Right kidney (tissue), 9 donors: ENCODE measurements at places on chromosomes 1 and 21.

- DNase-seq: no peak
Measured at GRCh38 chr1:243850202-243850451, at the start of gene AKT3. Gene AKT3 (minus strand): TSS chr1:243850243. CDS start chr1:243843170, 7,073 bp downstream.

- DNase-seq: no peak
Measured at GRCh38 chr1:167330601-167331293, 110.1 kb downstream of the POU2F1 start.

DNA sequence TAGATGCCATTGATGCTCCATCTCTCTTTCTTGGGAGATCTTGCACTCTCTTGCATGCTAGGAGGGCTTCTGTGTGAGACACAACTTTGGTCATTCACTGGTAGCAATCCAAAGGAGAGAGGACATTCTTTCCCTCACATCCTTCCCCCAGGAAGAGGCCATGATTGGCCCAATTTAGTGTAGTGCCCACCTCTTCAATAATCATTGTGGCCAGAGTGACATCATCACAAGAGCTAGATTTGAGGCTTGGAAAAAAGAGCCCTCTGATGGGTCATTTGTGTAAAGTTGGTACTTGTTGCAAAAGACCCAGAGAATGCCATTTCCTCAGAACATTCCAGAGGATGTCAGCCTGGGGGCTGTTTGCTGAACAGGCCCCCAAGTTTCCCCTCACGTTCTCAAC is 30.2 kb downstream of the S100A6 start:
- DNase-seq: no peak

- no peak for DNase-seq
Measured at GRCh38 chr1:147647796-147648633, 22.3 kb downstream of the ACP6 start.

- no peak for DNase-seq
Measured at GRCh38 chr1:156898971-156899664, 5.6 kb downstream of the PEAR1 start.

- no peak for DNase-seq
Measured at GRCh38 chr1:8152731-8153702, 126.9 kb upstream of the ERRFI1 start.

GRCh38 chr1:202204065-202204464 is 10.5 kb downstream of the LGR6 start:
- no peak for DNase-seq

DNA sequence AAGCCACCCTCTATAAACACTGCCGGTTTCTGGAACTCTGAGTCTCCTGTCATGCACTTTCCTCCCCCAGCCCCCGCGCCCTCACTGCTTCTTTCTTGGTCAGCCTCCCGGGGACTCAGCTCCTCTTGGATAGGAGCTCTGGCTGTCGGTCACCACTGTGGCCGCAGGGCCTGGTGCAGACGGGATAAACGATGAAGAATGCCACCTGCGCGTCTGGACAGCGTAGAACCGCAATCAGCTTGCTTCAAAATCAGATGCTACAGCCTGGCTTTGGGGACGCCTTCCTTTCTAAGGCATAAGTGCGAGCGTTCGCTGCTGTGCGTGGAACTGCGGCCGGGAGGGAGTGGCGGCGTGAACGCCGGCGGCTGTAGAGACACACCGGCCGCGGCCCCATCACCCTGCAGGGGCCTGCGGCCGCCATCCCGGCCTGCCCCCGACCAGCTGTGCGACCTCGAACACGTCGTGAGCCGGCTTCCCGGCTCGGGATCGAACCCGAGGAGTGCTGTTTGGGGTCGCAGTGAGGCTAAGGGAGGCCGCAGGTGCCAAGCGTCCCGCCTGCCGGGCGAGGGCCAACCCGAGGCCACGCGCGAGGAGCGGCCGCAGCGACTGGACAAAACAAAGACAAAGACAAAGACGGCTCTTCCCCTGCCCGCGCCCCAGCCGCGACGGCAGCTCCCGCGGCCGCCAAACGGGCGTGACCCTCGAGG is 688 bp downstream of the PTTG1IP start:
- DNase-seq: peak; percentile 82

DNA sequence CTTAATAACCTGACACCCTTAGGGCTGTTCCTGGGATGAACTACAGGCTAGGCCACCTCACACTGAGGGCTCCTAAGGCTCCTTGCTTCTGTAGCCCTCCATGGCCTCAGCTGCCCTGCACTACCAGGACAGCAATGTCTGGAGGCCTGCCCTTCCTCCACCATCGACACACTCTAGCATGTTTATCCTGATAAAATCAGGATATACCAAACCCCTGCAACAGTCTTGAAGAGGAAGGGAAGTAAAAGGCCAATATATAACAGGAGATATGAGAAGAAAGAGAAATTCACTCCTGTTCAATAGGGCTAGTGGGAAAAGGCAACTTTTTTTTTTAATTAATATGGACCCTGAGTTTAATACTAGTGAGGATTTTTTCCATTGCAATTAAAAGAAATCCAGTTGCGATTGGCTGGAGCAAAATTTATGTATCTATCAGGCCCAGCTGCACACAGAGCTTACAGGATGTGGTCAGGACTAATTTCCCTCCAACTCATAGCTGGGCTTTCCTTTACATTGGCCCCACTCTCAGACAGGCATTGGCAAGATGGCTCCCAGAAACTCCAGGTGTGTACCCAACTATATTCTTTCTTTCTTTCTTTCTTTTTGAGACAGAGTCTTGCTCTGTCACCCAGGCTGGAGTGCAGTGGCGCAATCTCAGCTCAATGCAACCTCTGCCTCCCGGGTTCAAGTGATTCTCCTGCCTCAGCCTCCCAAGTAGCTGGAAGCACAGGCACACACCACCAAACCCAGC is 13.5 kb upstream of the ATP2B4 start:
- no peak for DNase-seq

GRCh38 chr1:117007719-117008013 is 6.1 kb downstream of the CD101 start:
- no peak for DNase-seq

- no peak for DNase-seq
Measured at GRCh38 chr1:229985613-229986010, 81.4 kb upstream of the GALNT2 start.

GRCh38 chr21:45374826-45375455 is 30.0 kb upstream of the COL18A1 start:
- no peak for DNase-seq

- no peak for DNase-seq
Measured at GRCh38 chr1:167248707-167249642, 28.3 kb downstream of the POU2F1 start.

GRCh38 chr1:8096105-8097011 is 70.2 kb upstream of the ERRFI1 start:
- no peak for DNase-seq

DNA sequence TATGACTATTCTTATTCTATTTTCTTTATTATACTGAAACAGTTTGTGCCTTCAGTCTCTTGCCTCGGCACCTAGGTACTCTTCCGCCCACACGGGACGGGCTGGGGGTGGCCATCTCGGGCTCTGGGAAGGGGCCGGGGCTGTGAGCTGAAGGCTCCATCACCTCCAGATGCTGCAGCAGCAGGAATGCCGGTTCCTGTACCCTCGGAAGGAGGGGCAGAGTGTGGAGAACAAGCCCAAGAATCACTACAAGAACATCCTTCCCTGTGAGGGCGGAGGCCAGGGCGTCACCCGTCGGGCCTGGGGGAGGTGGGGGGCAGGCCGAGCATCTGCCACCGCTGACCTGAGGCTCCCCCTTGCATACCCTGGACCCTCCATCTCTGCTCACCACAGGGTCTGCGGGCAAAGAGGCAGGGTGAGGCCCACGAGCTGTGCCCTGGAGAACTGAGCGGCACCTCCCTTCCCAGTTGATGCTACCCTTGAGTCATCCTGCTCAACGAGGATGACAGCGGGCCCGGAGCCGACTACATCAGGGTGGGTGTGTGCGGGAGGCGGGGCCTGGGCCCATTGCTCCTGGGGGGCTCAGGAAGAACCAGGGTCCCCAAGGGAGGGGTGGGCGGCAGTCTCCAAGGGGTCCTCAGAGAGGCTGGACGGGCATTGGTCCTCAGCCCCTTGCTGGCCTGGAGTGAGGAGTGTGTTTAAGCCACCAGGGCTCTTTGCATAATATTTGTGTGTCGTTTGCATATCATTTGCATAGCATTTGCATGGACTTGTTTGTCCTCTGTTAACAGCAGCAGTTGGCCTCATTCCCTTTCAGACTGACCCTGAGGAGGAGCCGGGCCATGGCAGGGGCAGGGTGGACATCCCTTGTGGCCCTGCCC is 7.5 kb downstream of the RNF223 start:
- no peak for DNase-seq

- DNase-seq: peak; percentile 45
Measured at GRCh38 chr1:109396871-109397580, 692 bp downstream of the SORT1 start.

DNA sequence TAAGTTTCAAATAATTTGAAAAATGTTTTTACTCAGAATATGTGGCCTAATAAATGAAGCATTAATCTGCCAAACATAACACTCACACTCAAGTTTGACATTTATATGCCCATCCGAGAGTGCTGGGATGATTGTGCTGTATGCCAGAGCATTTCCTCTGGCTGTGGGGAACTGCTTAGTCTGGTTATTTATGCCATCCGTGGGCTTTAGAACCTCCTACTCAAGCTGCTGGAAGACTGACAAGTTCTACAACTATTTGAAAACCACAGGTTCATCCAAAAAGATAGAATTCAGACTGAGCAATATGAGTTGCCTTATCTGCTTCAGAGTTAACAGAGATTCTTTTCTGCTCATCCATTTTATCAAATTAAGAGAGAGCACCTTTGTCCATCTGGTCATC is 25.9 kb downstream of the PCNX2 start:
- no peak for DNase-seq

DNA sequence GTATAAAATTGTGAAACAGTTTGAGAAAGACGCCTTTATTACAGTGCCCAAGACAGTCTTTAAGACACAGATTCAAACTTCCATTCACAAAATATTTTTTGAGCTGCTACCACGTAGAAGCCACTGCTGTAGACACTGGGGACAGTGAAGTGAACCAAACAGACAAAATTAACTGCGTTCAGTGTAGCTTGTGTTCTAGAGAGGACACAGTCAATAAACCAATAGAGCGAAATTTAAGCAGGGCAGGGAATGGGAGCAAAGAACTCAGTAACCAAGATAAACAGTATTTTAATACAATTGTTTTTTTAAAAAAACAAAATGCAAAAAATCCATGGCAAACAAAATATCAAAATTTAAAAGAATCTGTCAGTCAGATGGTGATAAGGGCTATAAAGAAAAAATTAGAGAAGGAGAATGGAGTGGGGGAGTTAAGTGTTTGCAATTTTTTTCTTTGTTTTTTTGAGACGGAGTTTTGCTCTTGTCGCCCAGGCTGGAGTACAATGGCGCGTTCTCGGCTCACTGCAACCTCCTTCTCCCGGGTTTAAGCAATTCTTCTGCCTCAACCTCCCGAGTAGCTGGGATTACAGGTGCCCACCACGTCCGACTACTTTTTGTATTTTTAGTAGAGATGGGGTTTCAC is 719 bp upstream of the PARS2 start:
- no peak for DNase-seq

DNA sequence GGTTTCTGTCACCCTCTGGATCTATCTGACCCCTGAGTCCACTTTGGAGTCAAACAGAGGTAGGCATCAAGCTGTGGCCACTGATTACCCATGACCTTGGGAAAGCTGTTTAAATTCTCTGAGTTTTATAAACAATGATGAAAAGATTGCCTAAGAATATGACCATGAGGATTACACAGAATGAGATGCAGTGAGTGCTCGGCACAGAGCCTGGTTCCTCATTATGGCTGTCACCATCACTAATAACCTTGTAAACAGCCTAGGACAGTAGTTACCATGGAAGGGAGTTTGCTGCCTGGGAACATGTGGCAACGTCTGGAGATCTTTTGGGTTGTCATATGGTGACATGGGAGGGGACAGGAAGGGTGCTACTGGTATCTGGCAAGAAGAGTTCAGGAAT is 248.3 kb upstream of the KAZN start:
- DNase-seq: no peak

GRCh38 chr1:116429821-116430374 is 56.9 kb downstream of the ATP1A1 start:
- DNase-seq: no peak

DNA sequence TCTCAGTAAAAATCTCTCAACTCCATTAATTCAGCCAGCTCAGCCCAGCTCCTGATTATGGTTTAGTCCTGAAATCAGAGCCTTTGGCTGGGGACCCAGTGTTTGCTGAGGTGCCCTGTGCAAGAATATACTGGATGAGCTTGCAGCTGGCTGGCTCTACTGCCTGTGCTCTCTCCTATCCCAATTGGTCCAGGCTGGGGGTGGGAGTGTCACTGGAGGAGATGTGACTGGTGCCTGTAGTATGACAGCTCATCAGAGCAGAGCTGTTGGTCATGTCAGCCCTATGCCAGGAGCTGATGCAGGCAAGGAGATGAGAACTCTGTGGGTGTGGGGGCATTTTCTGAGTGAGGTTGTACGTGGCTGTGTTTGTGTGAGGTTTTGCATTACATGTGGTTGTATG is 87.0 kb downstream of the TNR start:
- no peak for DNase-seq

- no peak for DNase-seq
Measured at GRCh38 chr1:30735124-30735523, 11.7 kb upstream of the MATN1 start.

- DNase-seq: no peak
Measured at GRCh38 chr21:43733529-43734071, 14.7 kb downstream of the PDXK start.

DNA sequence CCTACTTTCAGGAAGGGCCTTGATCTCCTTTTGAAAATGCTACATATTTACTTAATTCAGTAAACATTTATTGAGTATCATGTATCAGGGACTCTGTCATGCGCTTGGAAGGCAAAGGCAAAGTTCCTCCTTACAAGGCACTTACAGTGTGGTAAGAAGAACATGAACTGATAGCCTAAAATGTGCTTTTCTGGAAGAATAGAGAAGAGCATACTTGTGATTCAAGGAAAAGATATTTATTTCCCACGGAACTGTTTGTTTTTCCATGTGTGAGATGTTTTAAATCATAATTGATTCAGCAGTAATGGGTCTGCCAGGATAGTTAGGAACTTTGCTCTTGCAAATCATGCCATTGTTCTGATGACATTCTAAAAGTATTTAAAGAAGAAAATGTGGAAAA is 110.1 kb upstream of the ZNHIT6 start:
- DNase-seq: no peak

- DNase-seq: peak; percentile 22
Measured at GRCh38 chr1:150874455-150875196, 1.8 kb downstream of the ARNT start.

GRCh38 chr1:206897175-206897574 is at the start of gene IL24:
Gene IL24 (plus strand): TSS chr1:206897443. CDS start chr1:206897833, 390 bp downstream.
- DNase-seq: no peak

DNA sequence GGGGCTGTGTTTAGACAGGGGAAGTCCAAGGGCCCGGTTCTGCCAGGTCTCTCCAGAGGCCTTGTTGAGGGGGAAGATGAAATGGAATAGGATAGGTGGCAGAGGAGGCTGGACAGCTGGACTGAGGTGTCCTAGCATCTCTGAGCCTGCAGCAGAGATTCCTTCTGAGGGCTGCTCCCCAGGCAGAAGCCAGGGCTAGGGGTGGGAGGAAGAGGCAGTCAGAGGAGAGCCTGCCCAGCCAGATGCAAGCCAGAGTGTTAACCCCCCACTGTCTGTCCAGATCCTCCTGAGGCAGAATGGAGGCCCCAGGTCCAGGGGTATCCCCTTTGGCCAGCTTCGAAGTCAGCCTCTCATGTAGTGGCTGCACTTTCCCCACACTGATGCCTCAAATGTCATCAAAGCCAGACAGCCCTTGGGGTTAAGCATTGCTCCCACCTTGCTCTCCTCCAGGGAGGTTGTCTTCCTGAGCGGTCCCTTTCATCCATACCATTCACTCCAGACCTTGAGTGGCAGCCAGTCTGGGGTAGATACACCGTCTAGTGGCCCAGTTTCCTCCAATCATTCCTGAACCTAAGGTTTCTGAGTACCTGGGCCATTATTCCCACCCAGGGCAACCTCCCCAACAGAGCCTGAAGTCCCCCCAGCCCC is 1.7 kb downstream of the CSF1 start:
- DNase-seq: no peak
